Panc1 (cell line): ENCODE measurements at places on chromosomes 3 and 15. TPM values are rescaled to one million over a fixed set of nuclear protein-coding genes. Genes with fewer than 3 reads are reported as not detected.

ARNT2 gene
- total RNA-seq, result 16.8 TPM

IGSF11 gene
- total RNA-seq, result 0.33 TPM

GRCh38 chr3:152097120-152097519, 171.6 kb upstream of the MBNL1 start:
- no peak for DNase-seq

DNA sequence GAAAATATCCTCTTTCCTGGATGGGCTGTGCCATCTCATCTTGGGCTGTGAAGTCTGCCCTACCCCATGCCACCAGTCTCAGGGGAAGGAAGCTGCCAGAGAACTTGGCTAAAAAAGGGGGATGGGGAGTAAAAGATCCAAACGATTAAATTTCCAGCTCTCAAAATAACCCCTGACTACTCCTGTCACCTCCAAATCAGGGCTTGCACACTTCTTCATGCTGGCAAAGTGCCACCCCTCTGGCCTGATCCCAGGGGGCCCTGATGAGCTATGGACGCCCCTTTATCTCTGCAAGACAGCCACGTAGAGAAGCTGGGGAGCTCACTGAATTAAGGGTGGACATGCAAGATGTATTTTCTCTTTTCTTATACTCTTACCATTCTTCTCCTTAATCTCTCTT, 1.2 kb upstream of the MLF1 start:
- DNase-seq, result no peak

DNA sequence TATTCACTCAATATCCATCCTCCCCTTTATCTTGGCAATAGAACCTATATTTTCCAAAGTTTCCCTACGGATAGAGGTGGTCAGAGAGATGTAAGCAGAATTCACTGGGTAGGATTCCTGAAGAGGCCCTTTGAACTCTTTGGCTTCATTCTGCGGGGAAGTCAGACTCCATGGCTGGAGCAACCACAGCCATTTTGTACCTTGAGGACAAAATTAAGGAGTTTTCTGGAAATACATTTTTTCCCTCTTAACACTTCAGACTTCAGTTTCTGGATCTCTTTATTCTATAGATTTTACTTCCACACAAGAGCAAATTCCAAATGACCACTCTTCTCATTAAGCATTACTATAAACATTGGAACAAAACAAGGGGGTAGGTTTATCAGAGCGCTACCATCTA, 43.3 kb downstream of the ADAMTS9 start:
- no peak for DNase-seq

- no peak for DNase-seq
These were observed 142.9 kb upstream of the ANKRD28 start for GRCh38 chr3:15940641-15941040.

DNA sequence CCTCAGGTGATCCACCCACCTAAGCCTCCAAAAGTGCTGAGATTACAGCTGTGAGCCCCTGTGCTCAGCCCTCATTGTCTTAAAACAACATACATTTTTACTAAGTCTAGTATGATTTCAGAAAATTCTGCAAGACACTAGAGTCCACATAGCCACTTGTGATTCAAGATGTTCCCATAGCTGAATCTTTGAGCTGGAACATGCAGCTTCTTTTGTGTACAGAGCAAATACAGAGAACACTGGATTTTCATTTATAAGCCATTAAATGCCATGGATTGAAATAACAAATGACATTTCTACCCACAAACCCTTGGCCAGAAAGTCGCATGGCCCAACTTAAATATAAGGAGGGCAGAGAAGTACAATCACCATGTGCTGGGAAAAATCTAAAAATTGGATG, 1489.2 kb upstream of the GBE1 start:
- DNase-seq, result no peak

- no peak for DNase-seq
These were observed 47.9 kb downstream of the KBTBD12 start for GRCh38 chr3:127962937-127963336.
